ENCODE measurements at places on chromosomes 12 and 14. TPM values are rescaled to one million over a fixed set of nuclear protein-coding genes. Genes with fewer than 3 reads are reported as not detected.

AKAP3 gene
- total RNA-seq: 1.4 TPM

RD3L gene
- total RNA-seq: not detected

GLRX5 gene
- 36.9 TPM for total RNA-seq

TAS2R31 gene
- total RNA-seq: 3.5 TPM

DNAL1 gene
- 6.6 TPM for total RNA-seq

Measured in T-helper 1 cell treated with Interleukin-12 subunit alpha and Interleukin-12 subunit beta and Interleukin-4 antibody, amounts not matched to agents 30 ng/mL and 1 ng/mL, for 36 hours (primary cell).